ENCODE measurements at places on chromosomes 6 and 20. TPM values are rescaled to one million over a fixed set of nuclear protein-coding genes. Genes with fewer than 3 reads are reported as not detected.

GJA1 gene
- 87.7 TPM for total RNA-seq

TRIM10 gene
- 0.31 TPM for total RNA-seq

XKR7 gene
- total RNA-seq = 12.6 TPM

COL11A2 gene
- 0.94 TPM for total RNA-seq

SNX21 gene
- 22.8 TPM for total RNA-seq

BHLHE23 gene
- total RNA-seq = not detected

WFDC2 gene
- 3.4 TPM for total RNA-seq

IPCEF1 gene
- 29.5 TPM for total RNA-seq

TRIM40 gene
- not detected for total RNA-seq

ECT2L gene
- total RNA-seq = 0.31 TPM

PCK1 gene
- total RNA-seq = 0.31 TPM

NOX3 gene
- not detected for total RNA-seq

GINS1 gene
- 9.7 TPM for total RNA-seq

PARD6B gene
- total RNA-seq = 17.5 TPM

TREML2 gene
- total RNA-seq = not detected

Data from occipital lobe (tissue), 3 donors.